ENCODE measurements at places on chromosomes 13 and 19. TPM values are rescaled to one million over a fixed set of nuclear protein-coding genes. Genes with fewer than 3 reads are reported as not detected.

FGF21 gene
- not detected for total RNA-seq

FUT1 gene
- total RNA-seq: 8.0 TPM

ZNF570 gene
- 4.6 TPM for total RNA-seq

ADGRE1 gene
- not detected for total RNA-seq

CEACAM6 gene
- 35.1 TPM for total RNA-seq
